ENCODE measurements at places on chromosomes 1 and 21.

DNA sequence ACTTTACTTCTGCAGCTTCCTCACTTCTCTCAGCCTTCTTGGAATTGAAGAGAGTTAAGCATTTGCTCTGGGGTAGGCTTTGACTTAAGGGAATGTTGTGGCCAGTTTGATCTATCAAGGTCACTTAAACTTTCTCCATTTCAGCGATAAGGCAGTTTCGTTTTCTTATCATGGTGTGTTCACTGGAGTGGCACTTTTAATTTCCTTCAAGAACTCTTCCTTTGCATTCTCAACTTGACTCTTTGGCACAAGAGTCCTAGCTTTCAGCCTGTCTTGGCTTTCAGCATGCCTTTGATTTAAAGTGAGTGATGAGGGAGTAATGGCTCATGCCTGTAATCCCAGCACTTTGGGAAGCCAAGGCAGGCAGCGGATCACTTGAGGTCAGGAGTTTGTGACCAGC lies 38.7 kb downstream of the HS2ST1 start:
- DNase-seq: no peak

- DNase-seq: no peak
Observed at GRCh38 chr1:46638921-46639320, 22.3 kb upstream of the MOB3C start.

DNA sequence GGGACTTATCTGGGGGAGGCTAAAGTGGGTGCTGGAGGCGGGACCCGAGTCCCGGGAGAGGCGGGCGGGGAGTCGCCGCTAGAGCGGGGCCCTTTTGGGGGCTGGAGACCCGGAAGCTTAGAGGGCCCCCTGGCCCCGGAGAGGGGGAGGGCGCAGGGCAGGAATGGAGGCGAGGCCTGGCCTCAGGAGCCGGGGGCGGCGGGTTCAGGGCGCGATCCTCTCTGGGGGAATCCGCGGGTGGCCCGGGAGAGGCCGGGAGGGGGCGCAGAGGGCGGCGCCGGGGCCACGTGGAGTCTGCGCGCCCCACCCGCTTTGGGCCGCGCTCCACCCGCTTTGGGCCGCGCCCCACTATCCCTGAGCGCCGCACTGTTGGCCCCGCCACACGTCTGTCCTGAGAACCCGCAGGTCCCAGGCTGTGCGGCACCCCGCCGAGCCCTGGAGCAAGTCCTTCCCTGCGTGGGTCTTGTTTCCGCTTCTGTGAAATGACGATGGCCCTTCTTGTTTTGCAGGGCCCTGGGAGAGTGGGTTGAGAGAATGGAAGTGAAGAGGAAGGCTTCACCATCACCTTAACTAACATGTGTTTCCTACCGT lies 84.4 kb downstream of the NKAIN1 start:
- peak; percentile 88 for DNase-seq

- no peak for DNase-seq
Observed at GRCh38 chr21:16711757-16712156, 801.1 kb upstream of the CXADR start.

GRCh38 chr1:207691841-207692240 lies 46.9 kb downstream of the CR1L start:
- no peak for DNase-seq
